Stimulated activated naive CD4-positive, alpha-beta T cell treated with Interleukin-2 at 50 U/mL for 16 hours (primary cell): ENCODE measurements at places on chromosomes 4 and X.

DNA sequence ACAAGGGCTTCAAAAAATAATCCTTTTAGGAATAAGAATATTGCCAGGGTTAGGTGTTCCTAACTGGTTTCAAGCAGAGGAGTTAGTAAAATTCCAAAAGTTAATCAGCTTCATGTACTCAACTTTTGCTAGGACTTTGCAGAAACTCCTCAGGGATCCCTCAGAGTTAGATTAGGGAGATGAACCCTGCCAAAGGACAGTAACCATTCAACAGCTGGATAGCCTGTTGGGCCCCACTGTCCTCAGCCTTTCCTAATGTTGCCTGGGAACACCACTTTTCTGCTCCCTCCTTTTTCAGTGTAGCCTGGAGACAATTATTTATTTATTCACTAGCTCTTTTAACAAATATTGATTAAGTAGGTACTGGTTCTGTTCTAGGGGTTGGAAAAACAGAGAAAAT is 53.8 kb downstream of the NFKB1 start:
- DNase-seq = no peak

- DNase-seq = no peak
Measured at GRCh38 chr4:128688846-128689437, 120.6 kb upstream of the JADE1 start.

- DNase-seq = no peak
Measured at GRCh38 chr4:25861280-25861950, 1.4 kb downstream of the SEL1L3 start.

DNA sequence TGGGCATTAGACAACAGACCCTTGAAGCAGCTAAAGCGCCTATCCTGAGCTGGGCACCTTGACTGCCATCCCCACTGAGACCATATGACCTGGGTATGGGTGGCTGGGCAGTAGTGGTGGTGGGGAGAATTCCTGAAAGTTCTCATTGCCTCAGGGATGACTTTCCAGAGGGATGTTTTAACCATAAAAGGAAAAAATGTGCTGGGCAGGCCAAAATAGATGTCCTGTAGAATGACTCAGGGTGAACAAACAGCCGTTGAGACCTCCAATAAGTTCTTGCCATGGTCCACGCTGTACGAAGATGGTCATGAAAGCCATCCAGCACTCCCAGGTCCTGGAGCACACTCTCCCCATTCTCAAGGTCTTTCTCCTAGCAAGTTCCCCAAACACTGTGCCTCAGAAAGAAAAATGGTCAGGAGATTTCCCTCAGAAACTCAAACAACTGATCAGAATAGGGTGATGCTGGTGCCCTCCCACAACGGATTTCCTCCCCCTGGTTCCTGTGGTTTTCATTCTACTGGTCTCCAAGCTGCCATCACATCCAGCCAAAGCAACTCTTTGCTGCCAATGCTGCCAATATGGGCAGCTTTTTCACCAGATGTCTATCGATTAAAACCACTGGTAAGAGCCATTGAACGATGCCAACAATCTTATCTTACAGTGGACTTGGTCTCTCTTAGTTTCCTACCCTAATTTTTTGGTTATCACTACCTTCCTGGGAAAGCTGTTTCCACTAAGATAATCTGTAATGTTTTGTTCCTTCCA is 11.2 kb downstream of the CDKN2AIP start:
- DNase-seq = no peak

- DNase-seq = no peak
Measured at GRCh38 chr4:126899331-126899801, 733.4 kb upstream of the INTU start.

GRCh38 chrX:3206314-3206713 is 140.1 kb downstream of the MXRA5 start:
- DNase-seq = no peak

DNA sequence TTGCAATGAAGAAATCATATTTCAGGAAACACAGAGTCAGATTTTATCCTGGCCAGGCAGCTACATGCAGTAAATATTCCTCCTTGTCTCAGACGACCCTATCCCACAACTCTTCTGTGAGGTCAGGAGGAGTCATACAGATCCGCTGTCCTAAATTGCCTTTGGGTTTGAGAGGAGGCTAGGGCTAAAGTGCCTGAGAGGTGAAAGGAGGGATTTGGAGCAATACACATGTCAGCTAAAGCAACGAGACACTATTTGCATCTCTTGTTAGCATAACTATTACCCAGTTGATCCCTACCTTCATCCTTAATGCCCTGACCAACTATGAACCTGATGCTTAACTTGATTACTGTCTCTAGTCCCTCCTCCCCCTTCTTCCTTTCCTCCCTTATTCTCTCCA is 98.6 kb downstream of the TBC1D19 start:
- no peak for DNase-seq

- DNase-seq = no peak
Measured at GRCh38 chrX:44314259-44314734, 29.2 kb downstream of the EFHC2 start.

GRCh38 chr4:122356317-122356808 is 22.4 kb upstream of the ADAD1 start:
- no peak for DNase-seq

GRCh38 chr4:89140168-89140759 is 28.9 kb downstream of the TIGD2 start:
- no peak for DNase-seq

DNA sequence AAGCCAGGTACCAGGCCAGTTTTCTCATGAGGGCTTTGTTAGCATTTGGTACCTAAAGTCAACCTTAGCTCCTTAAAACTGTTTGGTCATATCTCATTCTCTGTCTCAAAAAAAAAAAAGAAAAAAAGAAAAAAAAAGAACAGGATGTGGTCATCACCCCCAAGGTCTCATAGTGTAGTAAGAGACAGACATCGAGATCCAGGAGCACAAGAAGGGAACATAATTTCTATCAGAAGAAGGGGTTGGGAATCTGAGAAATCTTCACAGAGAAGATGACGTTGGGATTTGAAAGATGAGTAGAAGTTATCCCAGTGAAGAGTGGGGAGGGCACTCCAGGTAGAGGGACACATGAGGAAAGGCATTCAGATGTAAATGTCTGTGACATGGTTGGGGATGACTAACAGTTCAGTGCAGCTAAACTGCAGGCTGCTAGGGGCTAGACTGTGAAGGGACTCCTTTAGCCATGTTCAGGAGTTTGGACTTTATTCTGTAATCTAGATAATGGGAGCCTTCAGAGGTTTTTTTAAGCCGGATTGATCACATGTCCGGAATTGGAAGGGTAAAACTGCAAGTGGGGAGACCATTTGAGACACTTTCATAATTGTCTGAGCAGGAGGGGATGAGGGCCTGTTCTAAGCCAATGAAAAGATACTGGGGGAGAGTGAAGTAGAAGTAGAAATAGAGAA is 26.9 kb upstream of the GJB1 start:
- DNase-seq = no peak

- no peak for DNase-seq
Measured at GRCh38 chr4:79856196-79856595, 216.8 kb downstream of the ANTXR2 start.

- no peak for DNase-seq
Measured at GRCh38 chrX:129347291-129347690, 176.0 kb downstream of the SMARCA1 start.
